ENCODE measurements at places on chromosomes 4 and X.

DNA sequence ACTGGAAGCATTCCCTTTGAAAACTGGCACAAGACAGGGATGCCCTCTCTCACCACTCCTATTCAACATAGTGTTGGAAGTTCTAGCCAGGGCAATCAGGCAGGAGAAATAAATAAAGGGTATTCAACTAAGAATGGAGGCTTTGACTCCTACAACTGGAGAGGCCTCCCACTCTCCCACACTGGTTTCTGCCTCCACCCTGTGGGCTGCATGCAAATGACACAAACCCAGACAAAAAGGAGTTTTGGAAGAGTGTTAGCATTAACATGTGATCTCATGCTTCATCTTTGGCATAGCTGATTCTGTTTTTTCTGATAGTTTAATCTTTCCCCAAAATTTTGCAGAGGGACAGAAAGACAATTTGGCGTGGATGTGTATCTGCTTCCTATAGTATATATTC lies 80.8 kb upstream of the IQCM start:
- DNase-seq: peak; percentile 39

DNA sequence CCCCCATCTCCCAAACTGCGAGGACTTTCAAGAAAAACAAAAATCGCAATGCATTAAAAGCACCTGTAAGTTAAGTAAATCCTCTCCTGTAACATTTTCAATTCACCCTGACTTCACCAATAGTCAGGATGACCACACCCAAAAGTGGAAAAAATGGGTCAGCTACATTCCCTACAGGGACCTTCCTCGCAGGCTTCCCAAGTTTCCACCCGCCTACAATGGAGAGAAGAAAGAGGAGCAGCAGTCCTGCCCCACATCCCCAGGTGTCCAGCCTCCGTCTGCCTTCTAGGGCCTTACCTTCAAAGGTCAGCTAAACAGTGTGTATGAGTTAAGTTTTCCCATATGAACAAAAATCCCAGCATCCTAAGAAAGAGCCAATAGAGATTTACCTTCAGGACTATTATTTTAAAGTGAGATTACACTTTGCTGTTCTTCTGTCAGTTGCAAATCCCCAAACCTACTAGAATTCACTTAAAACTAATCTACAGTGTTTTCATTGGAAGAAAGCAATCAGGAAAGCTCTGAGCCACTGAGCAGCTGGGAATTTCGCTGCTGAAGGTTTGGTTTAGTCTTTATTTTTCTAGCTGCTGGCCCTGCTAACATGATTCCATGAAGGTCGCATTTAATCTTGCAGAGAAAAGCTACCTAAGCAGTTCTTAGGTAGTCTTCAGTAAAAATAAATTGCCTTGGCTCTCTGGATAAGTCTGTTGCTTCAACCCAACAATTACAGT lies 12.5 kb downstream of the IRF2 start:
- DNase-seq: no peak

DNA sequence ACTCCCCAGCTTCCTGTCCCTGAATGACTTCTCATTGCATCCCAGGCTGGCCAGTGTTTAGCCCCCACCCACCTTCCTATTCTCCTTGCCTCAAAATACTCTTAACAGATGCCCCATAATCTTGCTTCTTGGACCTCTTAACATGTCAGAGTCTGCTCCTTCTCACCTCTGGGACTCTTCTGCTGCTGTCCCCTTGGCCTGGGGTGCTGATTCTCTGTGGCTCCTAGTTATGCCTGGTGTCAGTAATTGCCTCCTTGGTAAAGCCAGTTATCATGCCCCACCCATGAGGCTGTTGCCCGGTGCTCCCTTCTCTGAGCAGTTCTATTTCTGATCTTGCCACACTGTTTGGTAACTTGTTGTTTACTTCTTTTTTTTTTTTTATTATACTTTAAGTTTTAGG lies 256.8 kb downstream of the STIM2 start:
- no peak for DNase-seq

GRCh38 chrX:71949844-71950445 lies 39.3 kb downstream of the NHSL2 start:
- no peak for DNase-seq

- no peak for DNase-seq
Observed at GRCh38 chr4:33722254-33722653, 2522.1 kb downstream of the ARAP2 start.

DNA sequence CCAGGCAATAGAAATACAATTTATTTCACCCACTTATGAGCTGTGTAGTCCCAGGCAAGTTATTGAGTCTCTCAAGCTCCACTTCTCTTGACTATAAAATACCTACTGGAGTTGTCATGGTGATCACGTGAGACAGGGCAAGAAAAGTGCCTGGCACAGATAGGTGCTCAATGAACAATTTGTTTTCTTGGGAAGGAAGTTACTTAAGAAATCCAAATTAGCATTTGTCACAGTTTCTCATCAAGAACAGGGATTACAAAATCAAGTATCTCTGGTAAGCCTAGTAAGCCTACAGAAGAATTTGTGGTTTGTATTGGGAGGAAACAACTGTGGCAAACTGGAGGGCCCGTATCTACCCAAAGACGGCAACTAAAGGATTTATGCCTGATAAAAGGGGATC lies 37.5 kb upstream of the RASGEF1B start:
- no peak for DNase-seq

Data from urothelium cell line (cell line).